ENCODE measurements at places on chromosomes 16 and 17.

DNA sequence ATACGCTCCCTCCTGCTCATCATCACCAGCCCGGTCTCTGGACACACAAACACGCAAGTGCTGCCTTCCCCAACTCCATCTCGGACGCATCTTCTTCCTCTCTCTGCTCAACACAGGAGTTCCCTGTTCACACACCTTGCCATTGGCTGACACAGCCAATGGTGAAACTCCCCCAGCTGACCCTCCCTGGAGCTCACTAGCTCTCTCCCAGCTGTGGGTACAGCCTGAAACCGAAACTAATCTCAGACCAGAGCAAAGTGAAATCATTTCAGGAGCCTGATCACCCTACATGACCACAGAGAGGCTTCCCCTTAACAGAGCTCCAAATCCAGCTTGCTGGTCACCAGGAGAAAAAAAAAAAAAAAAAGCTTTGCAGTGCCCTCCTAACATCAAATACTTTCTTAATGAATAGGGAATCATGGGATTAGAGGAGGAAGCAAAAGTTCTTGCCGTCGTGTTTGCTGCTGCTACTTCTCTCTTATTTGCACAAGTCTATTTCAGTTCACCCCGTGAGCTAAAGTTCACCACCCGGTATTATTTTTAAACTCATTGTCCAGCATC, 8.3 kb downstream of the CUEDC1 start:
- DNase-seq = no peak
- no peaks in the 10 kb centered on the region for H3K27me3 ChIP-seq
- peak overlapping the region; percentile 89 for H3K27ac ChIP-seq

DNA sequence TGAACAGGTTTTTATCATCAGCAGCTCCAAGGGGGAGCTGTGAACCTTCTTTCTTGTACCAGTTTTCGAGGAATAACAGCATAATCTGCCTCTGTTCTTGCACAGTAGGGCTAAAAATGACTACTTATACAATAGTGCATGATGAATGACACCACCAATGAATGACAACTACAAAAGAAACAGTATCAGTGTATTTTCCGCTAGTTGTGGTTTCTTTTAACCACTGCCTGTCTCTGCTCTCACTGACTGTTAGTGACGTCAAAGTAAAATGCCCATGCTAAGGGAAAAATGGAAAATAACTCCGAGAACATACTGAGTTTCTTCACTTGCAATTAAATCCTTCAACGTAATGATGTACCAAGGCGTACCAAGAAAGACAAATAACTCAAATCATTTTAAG, 294.9 kb downstream of the MAP2K6 start:
- H3K27me3 ChIP-seq = no peaks in the 10 kb centered on the region
- H3K36me3 ChIP-seq = no peaks in the 10 kb centered on the region
- no peak overlapping the region for H3K4me3 ChIP-seq
- no peaks in the 10 kb centered on the region for H3K4me1 ChIP-seq

DNA sequence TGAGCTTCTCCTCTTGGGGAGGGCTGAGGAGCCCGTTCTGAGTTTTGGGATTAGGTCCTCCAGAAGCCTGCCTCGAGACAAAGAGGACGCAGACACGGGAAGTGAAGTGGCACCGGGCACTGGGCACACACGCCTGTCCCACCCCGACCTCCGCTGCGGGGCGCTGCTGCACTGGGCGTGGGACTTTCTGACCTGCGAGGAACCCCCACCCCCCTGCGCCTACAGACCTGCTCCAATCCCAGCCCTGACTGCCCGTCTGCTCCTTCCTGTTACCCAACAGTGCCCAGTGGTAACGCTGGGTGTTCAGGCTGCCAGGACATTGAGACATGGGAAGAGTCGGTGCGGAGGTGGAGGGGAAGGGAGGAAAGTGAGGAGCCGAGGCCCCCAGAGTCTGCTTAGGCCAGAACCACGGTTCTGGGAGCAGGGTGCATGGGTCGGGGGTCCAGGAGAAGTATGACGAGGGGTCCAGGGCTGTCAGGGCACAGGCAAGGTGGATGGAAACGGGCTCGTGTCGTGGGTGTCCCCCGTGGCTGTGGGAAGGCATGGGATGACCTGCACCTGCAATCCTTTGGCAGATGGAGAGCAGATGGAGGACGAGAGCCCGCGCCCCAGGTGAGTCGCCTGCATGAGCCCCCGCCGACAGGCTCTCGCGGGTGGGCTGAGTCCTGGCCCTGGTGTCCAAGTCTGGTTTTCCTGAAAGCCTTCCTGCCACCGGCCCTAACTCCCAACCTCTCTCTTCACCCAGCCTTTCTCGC, 112.0 kb upstream of the CREBBP start:
- no peaks in the 10 kb centered on the region for H3K27me3 ChIP-seq
- H3K36me3 ChIP-seq = no peaks in the 10 kb centered on the region
- no peak for DNase-seq
- H3K27ac ChIP-seq = no peak overlapping the region

DNA sequence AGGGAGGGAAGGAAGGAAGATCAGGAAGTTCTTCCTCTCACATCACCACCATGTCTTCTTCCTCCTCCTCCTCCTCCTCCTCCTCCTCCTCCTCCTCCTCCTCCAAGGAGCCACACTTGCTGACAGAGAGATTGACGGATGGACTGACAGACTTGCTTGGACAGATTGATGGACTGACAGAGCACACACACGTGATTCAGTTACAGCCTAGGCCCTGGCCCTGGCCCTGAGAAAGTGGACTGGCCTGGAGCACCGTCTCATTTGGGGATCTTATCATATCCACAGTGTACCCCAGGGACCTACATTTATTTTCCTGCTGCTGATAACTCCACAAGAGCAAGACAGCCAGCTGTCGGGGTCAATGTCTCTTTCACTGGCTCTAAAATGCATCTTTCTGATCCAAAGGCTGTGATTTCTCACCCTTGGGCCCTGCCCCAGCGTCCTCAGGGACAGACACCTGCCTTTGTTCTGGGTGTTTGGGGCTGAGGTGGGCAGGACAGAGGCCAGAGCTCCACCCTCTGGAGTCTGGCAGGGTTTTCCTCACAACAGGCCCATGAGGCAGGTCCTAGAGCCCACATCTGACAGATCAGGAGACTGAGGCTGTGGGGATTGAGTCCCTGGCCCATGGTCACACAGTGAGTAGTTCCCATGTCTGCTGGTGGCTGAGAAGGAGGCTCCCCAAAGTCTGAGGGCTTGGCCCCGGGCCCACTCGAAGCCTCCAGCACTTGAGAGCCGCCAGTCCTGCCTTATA, 2.3 kb upstream of the P2RX1 start:
- no peak for DNase-seq
- H3K36me3 ChIP-seq = no peaks in the 10 kb centered on the region
- no peak overlapping the region for H3K27ac ChIP-seq
- H3K4me3 ChIP-seq = no peak overlapping the region
- no peaks in the 10 kb centered on the region for H3K27me3 ChIP-seq

- H3K27me3 ChIP-seq = no peaks in the 10 kb centered on the region
- no peak overlapping the region for H3K4me3 ChIP-seq
- no peaks in the 10 kb centered on the region for H3K4me1 ChIP-seq
- no peaks in the 10 kb centered on the region for H3K36me3 ChIP-seq
These were observed 282.3 kb upstream of the TNRC6C start for GRCh38 chr17:77676237-77676661.

GRCh38 chr17:6498356-6498755, 54.1 kb downstream of the PIMREG start:
- no peaks in the 10 kb centered on the region for H3K4me1 ChIP-seq
- no peaks in the 10 kb centered on the region for H3K27me3 ChIP-seq
- no peak overlapping the region for H3K27ac ChIP-seq
- H3K4me3 ChIP-seq = no peak overlapping the region

GRCh38 chr17:66829883-66830282, 5.0 kb upstream of the CACNG5 start:
- H3K4me1 ChIP-seq = no peaks in the 10 kb centered on the region
- no peaks in the 10 kb centered on the region for H3K36me3 ChIP-seq
- H3K27me3 ChIP-seq = no peaks in the 10 kb centered on the region

DNA sequence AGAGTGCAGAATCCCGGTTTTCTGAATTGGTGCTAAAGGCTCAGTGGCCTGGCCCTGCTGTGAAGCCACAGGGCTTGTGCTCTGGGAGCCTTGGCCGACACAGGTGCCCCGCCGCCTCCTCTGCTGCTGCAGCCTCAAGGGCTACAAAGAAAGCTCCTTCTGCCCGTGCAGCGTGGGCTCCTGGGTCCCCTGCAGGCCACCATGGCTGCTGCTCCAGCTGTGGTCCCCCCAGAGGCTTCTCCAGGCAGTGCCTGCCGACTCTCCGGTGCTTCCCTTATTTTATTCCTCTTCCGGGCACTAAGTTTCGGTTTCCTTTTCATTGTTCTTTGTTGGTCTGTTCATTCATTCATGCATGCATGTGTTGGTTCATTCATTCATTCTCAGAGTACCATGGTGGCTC, 53.1 kb downstream of the CMIP start:
- peak overlapping the region; percentile 21 for H3K27ac ChIP-seq
- H3K4me3 ChIP-seq = no peak overlapping the region
- no peaks in the 10 kb centered on the region for H3K27me3 ChIP-seq
- H3K36me3 ChIP-seq = no peaks in the 10 kb centered on the region

GRCh38 chr16:11079652-11080187, 135.4 kb downstream of the CLEC16A start:
- H3K4me3 ChIP-seq = no peak overlapping the region
- H3K27ac ChIP-seq = peak overlapping the region; percentile 46
- no peaks in the 10 kb centered on the region for H3K27me3 ChIP-seq
- DNase-seq = no peak

DNA sequence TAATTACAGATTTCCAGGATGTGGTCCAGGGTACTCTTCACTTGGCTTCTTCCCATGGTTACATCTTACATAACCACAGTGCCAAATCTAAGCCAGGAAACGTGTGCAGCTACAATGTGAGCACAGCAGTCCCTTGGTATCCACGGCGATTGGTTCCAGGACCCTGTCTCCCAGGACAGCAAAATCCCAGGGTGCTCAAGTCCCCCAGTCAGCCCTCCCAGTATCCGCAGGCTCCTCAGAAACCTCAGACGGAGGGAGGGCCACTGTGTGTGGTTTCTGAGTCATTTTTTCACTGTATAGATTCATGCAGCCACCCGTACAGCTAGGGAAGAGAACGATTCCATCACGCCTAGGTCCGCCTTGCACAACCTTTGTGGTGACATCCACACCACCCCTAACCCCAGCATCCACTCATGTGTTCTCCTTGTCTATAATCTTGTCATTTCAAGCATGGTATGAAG, 11.1 kb upstream of the ATP2C2 start:
- no peaks in the 10 kb centered on the region for H3K4me1 ChIP-seq
- no peak for DNase-seq
- H3K27ac ChIP-seq = peak overlapping the region; percentile 61
- no peaks in the 10 kb centered on the region for H3K36me3 ChIP-seq
- H3K27me3 ChIP-seq = no peaks in the 10 kb centered on the region
- H3K4me3 ChIP-seq = no peak overlapping the region

GRCh38 chr17:35856603-35857002, 12.1 kb downstream of the HEATR9 start:
- no peak overlapping the region for H3K27ac ChIP-seq
- H3K4me1 ChIP-seq = no peaks in the 10 kb centered on the region
- no peak for DNase-seq
- no peaks in the 10 kb centered on the region for H3K36me3 ChIP-seq

DNA sequence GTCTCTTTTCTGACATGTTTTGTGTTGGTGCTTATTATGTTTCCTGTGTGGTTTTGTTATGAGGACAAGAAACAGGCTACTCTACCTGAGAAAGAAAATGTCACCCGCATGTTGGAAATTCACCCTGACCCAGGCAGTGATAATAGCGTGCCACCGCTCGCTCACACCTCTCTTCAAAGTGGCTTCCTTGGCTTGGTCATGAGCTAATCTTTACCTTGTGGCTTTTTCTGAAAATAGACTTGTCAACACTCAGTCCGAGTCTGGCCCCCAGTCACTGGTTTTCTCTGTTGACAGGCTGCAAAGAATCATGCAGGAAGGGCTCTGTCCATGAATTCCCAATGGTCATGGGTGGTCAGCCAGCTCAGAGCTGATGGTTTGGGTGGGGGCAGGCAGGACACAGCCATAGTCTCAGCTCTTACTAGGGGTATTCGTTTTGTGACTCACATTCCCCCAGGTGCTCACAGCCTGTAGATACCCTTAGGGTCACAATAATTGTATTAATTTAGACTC, 121.3 kb upstream of the CACNG5 start:
- H3K27ac ChIP-seq = peak overlapping the region; percentile 25
- no peak overlapping the region for H3K4me3 ChIP-seq
- no peaks in the 10 kb centered on the region for H3K36me3 ChIP-seq
- no peak for DNase-seq

GRCh38 chr16:3599121-3599520, 12.3 kb downstream of the SLX4 start:
- no peaks in the 10 kb centered on the region for H3K36me3 ChIP-seq
- no peak overlapping the region for H3K27ac ChIP-seq
- no peaks in the 10 kb centered on the region for H3K4me1 ChIP-seq
- no peak overlapping the region for H3K4me3 ChIP-seq
- peak; percentile 5 for DNase-seq

DNA sequence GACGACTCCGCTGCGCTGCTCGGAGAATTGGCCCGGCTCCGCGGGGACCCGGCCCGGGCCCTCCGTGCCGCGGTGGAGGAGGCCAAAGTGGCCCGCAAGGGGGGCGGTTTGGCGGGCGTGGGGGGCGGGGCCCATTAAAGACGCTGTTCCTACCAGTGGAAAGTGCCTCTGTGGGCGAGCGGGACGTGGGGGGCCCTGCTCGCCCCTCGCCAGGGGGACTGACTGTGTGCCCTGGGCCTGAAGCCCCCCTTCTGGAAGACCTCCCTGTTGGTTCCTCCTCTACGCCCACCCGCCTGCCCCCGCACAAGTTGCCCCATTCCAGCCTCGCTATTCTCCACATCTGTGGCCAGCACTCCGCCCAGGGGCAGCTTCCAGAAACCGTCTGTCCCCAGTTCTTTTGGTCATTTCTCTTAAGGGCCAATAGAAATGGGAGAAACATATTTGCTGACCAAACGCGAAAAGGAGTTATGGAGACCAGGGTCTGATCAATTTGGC, 1.9 kb upstream of the FGF11 start:
- no peak for DNase-seq
- peak overlapping the region; percentile 62 for H3K4me3 ChIP-seq
- H3K27ac ChIP-seq = peak overlapping the region; percentile 91
- H3K4me1 ChIP-seq = peaks cover 21% of the 10 kb centered on the region
- no peaks in the 10 kb centered on the region for H3K27me3 ChIP-seq

DNA sequence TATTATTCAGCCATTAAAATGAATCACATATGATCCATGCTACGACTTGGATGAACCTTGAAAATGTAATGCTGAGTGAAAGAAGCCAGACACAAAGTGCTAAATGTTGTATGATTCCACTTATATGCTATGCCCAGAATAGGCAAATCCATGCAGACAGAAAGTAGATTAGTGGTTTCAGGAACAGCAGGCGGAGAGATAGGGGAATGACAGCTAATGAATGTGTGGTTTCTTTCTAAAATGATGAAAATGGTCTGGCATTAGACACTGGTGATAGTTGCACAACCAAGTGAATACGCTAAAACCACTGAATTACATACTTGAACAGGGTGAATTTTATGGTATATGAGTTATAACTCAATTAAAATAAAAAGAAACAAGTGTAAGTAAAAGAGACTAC, 121.8 kb upstream of the NOG start:
- no peaks in the 10 kb centered on the region for H3K27me3 ChIP-seq
- no peak for DNase-seq
- H3K4me3 ChIP-seq = no peak overlapping the region
- H3K36me3 ChIP-seq = no peaks in the 10 kb centered on the region
- H3K27ac ChIP-seq = no peak overlapping the region
